Colonic mucosa (tissue), 4 donors: ENCODE measurements at places on chromosomes 12 and 14.
A peak's percentile ranks its signal among the peaks of the same experiment; 100 is the strongest.

GRCh38 chr12:92927436-92928281 lies 1.4 kb downstream of the EEA1 start:
- DNase-seq = no peak

GRCh38 chr12:57603815-57604453 lies 690 bp upstream of the DTX3 start:
- peak; percentile 38 for DNase-seq

GRCh38 chr12:25404955-25405354 lies 148.1 kb downstream of the LMNTD1 start:
- DNase-seq = no peak

DNA sequence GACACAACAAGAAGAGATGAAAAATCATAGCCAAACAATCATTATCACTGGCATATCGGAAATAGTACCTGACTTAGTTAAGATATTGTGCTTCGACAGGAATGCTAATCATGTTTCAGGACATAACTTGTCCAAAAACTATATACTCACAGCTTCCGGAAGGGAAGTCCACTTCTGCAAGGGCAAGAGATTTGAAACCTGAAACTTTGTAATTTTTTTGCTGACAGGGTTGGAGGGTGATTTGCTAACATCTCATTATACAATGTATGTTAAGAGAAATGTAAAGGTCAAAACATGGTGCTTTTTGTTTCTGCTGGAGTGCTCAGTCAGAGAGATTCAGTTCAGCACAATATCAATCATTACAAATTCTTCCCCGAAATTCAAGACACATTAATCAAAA lies 200.3 kb downstream of the CNTN1 start:
- DNase-seq = no peak

GRCh38 chr14:22952418-22952817 lies 4.5 kb downstream of the HAUS4 start:
- no peak for DNase-seq

DNA sequence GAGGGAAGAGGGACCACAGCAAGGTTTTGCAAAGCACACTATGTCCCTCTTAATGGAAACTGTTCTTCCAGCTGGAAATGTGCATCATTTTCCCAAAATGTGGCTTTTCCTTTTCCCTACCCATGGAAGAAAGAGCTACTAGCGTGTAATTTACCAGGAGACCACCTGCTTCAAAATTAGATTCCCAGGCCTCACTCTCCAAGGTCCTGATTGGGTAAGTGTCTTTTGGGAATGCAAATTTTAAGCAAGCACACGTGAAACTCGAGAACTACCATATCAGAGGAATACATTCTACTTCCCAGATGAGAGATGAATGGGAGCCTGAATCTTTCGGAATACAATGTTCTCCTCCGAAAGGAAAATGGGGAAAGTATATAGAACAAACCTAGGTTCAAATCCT lies 201.6 kb upstream of the NOS1 start:
- no peak for DNase-seq

- no peak for DNase-seq
Measured at GRCh38 chr12:107385509-107385908, 292.2 kb upstream of the CRY1 start.

- DNase-seq = no peak
Measured at GRCh38 chr14:95132760-95133159, 24.6 kb downstream of the DICER1 start.

- DNase-seq = no peak
Measured at GRCh38 chr12:129075460-129076208, 222.4 kb downstream of the GLT1D1 start.

GRCh38 chr12:128811806-128812205 lies 12.0 kb downstream of the SLC15A4 start:
- DNase-seq = no peak

DNA sequence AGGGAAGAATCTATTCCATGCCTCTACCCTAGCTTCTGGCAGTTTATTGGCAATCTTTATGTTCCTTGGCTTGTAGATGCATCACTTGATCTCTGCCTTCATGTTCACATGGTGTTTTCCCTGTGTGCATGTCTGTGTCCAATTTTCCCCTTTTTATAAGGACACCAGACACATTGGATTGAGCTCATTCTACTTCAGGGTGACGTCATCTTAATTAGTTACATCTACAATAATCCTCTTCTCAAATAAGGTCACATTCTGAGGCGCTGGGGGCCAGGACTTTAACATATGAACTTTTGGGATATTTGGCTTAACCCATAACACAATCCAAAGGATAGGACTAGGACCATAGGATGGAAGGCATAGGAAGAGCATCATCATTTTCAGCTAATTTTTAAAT lies 101.4 kb downstream of the KCNMB4 start:
- DNase-seq = no peak

DNA sequence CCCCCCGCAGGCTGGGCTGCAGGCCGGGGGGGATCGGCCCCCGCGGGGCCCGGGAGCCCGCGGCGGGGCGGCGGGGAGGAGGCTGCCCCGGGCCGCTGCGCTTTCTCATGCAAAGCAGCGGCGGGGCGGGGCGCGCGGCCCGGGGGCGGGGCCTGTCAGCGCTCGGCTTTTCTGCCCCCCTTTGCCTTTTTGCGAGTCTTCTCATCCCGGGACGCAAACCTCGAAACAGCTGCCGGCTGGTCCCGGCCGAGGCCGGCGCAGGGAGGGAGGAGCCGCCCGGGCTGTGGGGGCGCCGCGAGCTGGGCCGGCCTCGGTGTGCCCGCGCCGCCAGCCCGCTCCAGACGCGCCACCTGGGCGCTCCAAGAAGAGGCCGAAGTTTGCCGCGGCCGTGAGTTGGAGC lies at the start of gene FZD10:
Gene FZD10 (plus strand): TSS at position 198 of the 400 bp plus-strand sequence. CDS start 479 bp downstream, outside the sequence.
- peak; percentile 41 for DNase-seq

GRCh38 chr14:31884776-31885379 lies 192.2 kb upstream of the ARHGAP5 start:
- DNase-seq = no peak

- DNase-seq = no peak
Measured at GRCh38 chr12:2640709-2641108, 154.1 kb upstream of the FKBP4 start.

- no peak for DNase-seq
Measured at GRCh38 chr12:63846238-63846967, 1.9 kb downstream of the SRGAP1 start.

DNA sequence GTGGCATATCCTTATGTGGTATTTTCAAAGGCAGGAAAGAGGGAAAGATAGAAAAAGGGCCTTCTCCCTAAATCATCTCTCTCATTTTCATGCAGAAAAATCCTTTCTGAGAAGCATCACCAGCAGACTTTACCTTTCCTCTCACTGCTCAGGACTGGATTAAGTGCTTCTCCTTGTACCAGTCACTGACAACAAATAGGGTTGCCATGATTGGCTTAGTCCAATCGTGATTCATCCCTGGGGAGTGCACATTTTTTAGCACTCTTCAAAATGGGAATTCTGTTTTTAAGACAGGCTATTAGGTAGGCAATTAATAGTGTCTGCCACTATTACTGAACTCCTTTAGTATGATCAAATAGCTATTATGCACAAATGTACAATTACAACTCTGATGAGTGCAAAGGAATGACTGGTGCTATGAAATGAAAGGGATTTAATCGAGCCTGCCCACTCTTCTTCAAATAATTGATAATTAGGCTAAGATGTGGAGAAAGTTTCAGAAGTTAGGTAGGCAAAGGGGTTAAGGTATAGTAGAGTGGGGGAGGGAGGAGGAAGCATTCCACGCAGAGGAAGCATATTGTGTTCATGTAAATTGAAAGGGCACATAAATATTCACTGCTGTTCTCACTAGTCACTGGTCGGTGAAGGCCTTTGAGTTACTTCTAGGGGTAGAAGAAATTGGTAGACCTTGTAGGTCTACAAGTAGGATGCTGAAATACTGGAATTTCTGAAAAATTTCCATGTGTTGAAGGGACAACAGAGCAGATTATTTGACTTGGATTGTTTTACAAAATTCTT lies 84.0 kb downstream of the MSRB3 start:
- no peak for DNase-seq

- no peak for DNase-seq
Measured at GRCh38 chr12:1977109-1977508, 27.1 kb downstream of the DCP1B start.

DNA sequence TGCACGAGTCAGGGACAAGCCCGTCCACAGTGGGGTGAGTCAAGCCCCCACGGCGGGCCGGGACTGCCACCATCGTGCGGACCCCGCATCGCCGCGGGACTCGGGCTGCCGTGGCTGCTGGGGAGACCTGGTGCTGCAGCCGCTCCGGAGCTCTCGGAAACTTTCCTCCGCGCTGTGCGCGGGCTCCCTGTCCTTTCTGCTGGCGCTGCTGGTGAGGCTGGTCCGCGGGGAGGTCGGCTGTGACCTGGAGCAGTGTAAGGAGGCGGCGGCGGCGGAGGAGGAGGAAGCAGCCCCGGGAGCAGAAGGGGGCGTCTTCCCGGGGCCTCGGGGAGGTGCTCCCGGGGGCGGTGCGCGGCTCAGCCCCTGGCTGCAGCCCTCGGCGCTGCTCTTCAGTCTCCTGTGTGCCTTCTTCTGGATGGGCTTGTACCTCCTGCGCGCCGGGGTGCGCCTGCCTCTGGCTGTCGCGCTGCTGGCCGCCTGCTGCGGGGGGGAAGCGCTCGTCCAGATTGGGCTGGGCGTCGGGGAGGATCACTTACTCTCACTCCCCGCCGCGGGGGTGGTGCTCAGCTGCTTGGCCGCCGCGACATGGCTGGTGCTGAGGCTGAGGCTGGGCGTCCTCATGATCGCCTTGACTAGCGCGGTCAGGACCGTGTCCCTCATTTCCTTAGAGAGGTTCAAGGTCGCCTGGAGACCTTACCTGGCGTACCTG lies 1.1 kb downstream of the PDE3A start:
- peak; percentile 80 for DNase-seq

DNA sequence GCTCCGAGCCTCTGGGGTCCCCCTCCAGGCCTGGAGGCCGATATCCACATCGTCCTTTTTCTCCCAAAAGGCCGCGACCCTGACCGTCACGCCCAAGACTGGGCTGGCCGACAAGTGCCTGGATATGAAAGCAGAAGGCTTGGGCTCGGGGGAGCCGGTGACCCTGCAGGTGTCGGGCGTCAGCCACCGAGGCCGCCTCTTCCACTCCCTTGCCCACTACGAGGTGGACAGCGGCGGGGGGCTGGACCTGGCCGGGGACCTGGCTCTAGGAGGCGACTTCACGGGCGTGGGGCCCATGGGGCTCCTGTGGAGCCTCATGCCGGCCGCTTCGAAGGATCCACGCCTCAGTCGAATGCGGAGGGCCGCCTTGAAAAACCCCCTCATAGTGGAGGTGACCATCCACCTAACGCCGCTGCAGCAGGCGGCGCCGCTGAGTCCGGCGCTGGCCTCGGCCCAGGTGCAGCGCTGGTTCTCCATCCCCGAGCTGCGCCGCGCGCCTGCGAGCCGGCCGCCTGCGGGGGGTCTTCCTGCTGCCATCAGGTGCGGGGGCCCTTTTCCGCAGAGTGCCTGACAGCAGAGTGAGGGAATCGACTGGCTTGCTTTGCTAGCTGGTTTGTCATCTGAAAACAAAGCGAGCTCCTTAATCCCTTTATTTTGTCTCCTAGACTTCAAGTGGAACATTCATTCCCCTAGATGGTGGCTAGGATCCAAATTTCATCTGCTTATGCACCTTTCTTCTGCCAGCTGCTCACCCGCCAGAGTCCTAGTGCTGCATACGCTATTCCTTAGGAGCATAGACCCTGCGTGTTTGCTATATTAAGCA lies 10.6 kb upstream of the DNAL1 start:
- DNase-seq = peak; percentile 35

GRCh38 chr14:74292061-74292460 lies 10.7 kb downstream of the ABCD4 start:
- no peak for DNase-seq

- DNase-seq = peak; percentile 69
Measured at GRCh38 chr14:104795781-104796686, 486 bp upstream of the AKT1 start.

- no peak for DNase-seq
Measured at GRCh38 chr12:47807338-47807737, 12.4 kb downstream of the HDAC7 start.

DNA sequence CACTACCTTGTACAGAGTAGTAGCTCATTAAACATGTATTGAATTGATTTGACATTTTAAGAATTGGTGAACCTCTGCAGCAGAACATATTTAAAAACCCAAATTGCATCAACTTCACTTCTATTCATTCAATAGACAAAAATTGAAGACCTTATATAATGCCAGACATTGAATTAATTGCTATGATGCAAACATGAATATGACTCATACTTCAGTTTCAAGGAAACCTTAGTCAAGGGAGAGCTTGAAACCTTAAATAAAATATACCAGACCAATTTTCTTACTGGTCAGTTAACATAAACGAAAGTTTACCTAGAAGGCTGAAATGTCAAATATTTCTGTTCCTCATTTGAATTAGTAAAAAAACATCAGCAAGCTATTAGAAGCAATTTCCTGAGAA lies 5.0 kb upstream of the MGAT4C start:
- no peak for DNase-seq

- no peak for DNase-seq
Measured at GRCh38 chr14:59199614-59200013, 11.1 kb downstream of the DAAM1 start.

- no peak for DNase-seq
Measured at GRCh38 chr14:46306267-46306666, 345.3 kb downstream of the RPL10L start.

- no peak for DNase-seq
Measured at GRCh38 chr12:19462406-19462805, 23.1 kb downstream of the AEBP2 start.

DNA sequence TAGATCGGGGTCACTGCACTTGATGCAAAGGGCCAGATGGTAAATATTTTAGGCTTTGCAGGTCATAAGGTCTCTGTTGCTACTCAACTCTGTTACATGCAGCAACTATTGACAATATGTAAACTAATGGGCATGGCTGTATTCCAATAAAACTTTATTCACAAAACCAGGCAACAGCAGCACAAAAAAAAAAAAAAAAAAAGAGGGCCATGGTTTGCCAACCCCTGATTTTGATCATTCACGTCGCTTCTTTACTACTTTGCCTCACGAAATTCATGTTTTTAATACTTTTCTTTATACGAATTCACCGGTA lies 152.9 kb downstream of the RBM19 start:
- no peak for DNase-seq

GRCh38 chr12:80769553-80770140 lies 52.9 kb downstream of the MYF5 start:
- no peak for DNase-seq

GRCh38 chr14:38391334-38391733 lies 135.4 kb upstream of the CLEC14A start:
- DNase-seq = no peak

DNA sequence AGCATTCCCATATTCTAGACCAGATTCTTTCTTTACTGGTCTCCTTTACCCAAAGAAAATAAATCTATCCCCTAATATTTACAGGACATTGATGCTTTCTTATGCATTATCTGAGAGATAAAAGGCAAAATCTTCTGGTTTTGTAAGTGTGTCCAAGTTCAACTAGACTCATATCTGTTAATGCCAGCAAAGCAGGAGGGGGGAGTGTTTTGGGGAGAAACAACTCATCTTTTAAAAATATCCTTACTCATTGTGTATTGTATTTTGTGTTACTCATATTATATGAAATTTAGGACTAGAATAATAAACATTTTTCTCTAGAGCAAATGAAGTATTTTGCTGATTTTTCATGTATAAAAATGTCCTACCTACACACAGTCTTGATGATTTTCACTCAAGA lies 54.8 kb downstream of the SAMD4A start:
- DNase-seq = no peak

GRCh38 chr14:100989924-100990323 lies 86.4 kb upstream of the RTL1 start:
- DNase-seq = no peak

- peak; percentile 59 for DNase-seq
Measured at GRCh38 chr14:32075672-32076277, 1.3 kb upstream of the ARHGAP5 start.
